ENCODE measurements at places on chromosomes 2 and 18.

DNA sequence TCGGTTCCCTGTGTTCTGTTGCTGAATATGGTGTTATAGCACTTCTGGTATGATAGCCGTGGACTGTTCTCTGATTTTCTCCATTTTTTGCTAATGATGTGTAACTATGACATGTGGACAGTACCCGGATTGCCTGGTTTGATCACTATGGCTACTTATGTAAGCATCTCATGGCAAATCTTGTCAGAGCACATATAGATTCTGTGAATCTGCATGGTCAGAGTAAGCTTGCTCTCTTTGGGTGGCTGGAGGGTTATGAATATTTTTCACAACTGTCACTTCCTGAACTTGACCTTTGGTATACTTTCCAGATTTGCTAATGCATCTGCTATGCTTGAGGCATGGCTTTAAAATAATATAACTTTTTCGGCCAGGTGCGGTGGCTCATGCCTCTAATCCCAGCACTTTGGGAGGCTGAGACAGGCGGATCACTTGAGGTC, 36.8 kb upstream of the ATP8B1 start:
- H3K27ac ChIP-seq = no peak overlapping the region
- no peaks in the 10 kb centered on the region for H3K4me1 ChIP-seq
- no peaks in the 10 kb centered on the region for H3K36me3 ChIP-seq
- no peaks in the 10 kb centered on the region for H3K27me3 ChIP-seq
- DNase-seq = no peak

DNA sequence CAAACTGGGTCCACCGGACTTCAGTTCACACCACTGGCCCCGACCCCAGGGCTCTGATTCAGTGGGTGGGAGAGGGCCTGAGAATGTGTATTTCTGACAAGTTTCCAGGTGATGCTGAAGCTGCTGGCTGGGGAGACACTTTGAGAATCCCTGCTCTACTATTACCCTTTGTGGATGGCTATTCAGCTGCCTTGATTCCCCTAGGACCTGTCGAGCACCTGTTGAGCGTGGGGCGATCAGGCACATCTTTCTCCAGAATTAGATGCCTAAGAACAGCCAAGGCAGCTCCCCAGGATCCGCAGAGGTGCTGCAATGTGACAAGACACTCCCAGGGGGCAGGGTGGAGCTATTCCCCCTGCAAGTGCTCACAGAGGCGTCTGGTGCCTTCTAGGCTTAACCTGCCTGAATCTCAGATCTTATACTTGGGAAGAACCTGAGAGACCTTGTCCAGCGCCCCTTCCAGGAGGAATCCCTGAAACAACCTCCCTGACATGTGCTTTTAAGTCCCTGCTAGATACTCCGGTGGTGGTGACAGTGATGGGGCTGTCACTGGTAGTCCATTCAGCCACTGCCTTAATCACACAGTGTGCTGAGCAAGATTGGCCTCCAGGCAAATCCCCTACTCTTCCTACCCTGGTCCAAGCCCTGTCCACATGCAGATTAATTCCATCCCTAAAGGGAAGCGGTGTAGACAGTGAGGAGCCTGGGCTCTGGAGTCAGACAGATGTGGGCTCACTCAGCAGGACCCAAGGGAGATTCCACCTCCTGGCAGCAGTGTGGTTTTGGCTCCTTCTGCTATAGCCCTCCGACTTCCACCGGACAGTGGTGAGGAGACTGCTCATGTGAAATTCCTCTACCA, 43.4 kb upstream of the OTOF start:
- H3K27ac ChIP-seq = no peak overlapping the region
- DNase-seq = peak; percentile 58

GRCh38 chr2:68274022-68274421, 21.7 kb upstream of the PPP3R1 start:
- DNase-seq = no peak
- H3K27me3 ChIP-seq = no peaks in the 10 kb centered on the region
- H3K4me1 ChIP-seq = no peaks in the 10 kb centered on the region
- H3K36me3 ChIP-seq = no peaks in the 10 kb centered on the region
- no peak overlapping the region for H3K4me3 ChIP-seq
- H3K27ac ChIP-seq = no peak overlapping the region

- H3K4me1 ChIP-seq = no peaks in the 10 kb centered on the region
- no peak overlapping the region for H3K27ac ChIP-seq
- no peak overlapping the region for H3K4me3 ChIP-seq
- H3K36me3 ChIP-seq = no peaks in the 10 kb centered on the region
- no peaks in the 10 kb centered on the region for H3K27me3 ChIP-seq
- no peak for DNase-seq
Measured at GRCh38 chr2:174776223-174776622, 12.0 kb upstream of the CHRNA1 start.

DNA sequence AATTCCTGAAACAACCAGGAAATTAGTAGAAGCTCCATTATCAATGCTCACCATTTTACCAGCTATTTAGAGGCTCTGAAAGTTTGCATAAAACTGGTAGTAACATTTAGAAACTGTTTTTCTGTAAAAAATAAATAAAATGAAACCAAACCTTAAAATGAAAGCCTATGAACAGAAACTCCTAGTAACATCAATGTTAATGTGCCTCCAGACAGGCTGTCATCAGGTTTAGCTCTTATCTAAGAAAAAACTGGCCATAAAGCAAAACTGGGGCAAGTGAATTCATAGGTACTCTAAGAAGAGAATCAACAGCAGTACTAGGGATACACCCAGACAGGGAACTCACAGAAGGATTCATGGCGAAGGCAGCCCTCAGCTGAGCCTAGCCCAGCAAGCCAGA, 8.0 kb downstream of the E2F6 start:
- H3K27me3 ChIP-seq = no peaks in the 10 kb centered on the region
- no peak overlapping the region for H3K27ac ChIP-seq
- H3K4me1 ChIP-seq = no peaks in the 10 kb centered on the region
- no peak overlapping the region for H3K4me3 ChIP-seq
- H3K36me3 ChIP-seq = peaks cover 2% of the 10 kb centered on the region

DNA sequence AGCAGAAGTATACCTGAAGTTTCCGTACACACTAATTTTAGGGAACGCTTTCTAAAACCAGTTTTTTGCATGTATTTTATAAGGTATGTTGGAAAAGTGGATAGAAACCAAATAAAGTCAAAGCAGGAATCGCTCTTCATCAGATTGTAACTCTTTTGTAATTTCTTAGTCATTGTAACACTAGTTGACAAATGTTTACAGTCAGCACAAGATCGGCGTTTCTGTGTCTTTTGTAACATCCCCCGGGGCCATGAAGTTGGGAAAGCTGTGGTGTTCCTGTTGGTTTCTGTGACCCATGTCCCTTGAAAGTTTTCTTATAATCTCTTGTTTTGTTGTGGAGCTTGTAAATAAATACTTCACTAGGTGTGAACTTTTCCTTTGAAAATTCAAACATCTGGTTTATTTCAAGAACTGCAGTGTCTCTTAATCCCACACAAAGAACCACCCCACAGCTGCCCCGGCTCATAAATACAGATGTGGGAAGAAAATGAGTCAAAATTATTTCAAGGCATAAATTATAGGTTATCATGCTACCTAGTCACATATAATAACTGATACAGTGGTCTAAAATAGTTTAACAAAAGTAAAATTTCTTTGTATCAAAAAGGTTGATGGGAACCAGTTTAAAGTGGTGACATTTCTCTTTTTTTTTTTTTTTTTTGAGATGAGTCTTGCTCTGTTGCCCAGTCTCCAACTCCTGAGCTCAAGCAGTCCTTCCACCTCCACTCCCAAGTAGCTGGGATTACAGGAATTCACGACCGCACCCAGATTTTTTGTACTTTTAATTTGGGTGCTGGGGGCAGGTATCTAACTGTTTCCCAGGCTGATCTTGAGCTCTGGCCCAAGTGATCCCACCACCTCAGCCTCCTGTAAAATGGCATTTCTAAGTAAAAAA, 751 bp upstream of the NMI start:
- no peak for DNase-seq
- no peaks in the 10 kb centered on the region for H3K36me3 ChIP-seq
- H3K27ac ChIP-seq = peak overlapping the region; percentile 96
- peaks cover 7% of the 10 kb centered on the region for H3K4me1 ChIP-seq

DNA sequence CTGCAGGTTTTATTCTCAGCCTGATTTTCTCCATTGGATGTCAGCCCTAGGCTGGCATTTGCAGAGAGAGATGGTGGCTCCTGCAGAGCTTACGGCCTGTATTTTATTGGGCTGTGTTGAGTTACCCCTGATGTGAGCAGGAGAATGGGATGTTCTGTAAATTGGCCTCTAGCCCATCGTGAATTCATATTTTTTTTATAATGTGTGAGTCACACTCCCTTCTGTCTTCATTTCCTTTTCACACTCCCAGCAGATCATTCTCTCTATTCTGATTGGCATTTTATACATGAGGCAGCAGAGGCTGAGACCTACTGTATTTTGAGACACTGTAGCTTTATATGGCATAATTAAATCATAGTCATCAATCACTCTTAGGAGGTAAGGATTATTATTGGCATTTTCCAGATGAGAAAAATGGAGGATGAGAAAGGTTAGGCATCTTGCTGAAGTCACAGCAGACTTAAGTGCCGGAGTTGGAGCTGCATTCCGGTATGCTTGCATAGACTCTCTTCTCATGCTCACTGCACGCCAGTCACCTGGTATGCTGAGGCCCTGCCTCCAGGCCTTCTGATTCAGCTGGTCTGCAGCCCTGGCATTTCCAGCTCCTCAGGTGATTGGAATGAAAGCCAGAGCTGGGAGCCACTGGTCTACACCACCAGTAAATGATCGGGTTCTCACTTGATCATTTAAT, 142.4 kb downstream of the NEDD4L start:
- DNase-seq = no peak
- H3K27me3 ChIP-seq = no peaks in the 10 kb centered on the region
- H3K4me3 ChIP-seq = no peak overlapping the region
- peak overlapping the region; percentile 10 for H3K27ac ChIP-seq

DNA sequence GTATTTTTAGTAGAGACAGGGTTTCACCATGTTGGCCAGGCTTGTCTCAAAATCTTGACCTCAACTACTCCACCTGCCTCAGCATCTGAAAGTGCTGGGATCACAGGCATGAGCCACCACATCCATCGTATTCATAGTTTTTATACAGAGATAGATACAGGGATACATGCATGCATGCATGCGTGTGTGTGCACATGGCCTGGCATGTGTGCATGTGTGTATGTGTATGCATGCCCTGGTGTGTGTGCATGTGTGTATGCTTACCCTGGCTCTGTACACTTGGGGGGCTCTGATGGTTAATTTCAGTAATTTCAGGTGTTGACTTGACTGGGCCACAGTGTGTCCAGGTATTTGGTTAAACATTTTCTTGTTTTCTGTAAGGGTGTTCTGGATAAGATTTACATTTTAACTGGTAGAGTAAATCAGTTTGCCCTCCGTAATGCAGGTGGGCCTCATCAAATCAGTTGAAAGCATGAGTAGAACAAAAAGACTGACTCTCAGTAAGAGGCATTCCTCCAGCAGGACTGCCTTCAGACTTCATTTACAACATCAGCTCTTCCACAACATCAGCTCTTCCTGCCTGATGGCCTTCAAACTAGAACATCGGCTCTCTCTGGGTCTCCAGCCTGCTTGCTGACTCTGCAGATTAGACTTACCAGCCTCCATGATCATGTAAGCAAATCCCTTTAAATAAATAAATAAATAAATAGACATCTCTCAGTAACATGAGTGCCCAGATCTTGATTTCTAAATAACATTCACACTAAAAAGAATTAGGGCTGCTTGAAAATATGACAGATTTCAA, 30.8 kb downstream of the SESTD1 start:
- no peaks in the 10 kb centered on the region for H3K27me3 ChIP-seq
- H3K36me3 ChIP-seq = peaks cover 2% of the 10 kb centered on the region
- no peak overlapping the region for H3K4me3 ChIP-seq
- H3K4me1 ChIP-seq = no peaks in the 10 kb centered on the region
- no peak for DNase-seq

DNA sequence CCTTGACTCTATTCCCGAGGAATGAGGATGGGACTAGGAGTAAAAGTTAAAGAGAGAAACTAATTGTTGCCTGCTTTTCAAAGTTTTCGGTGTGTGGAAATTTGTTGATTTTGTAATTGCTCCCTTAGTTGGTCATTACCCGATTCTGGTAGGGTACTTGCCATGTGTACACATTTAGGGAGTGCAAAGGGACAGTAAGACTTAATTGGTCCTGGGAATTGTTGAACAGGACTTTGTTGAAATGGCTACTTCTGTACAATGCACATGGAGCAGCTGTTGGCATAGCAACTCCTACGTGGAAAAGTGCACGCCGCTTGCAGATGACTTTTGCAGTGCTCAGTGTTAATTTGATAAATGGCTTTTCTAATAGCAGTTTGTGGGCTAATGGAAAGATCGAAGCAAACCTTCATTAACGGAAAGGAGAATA, 22.9 kb downstream of the EPAS1 start:
- H3K36me3 ChIP-seq = no peaks in the 10 kb centered on the region
- no peak overlapping the region for H3K4me3 ChIP-seq
- no peaks in the 10 kb centered on the region for H3K27me3 ChIP-seq
- H3K4me1 ChIP-seq = peaks cover 61% of the 10 kb centered on the region
- peak overlapping the region; percentile 25 for H3K27ac ChIP-seq

DNA sequence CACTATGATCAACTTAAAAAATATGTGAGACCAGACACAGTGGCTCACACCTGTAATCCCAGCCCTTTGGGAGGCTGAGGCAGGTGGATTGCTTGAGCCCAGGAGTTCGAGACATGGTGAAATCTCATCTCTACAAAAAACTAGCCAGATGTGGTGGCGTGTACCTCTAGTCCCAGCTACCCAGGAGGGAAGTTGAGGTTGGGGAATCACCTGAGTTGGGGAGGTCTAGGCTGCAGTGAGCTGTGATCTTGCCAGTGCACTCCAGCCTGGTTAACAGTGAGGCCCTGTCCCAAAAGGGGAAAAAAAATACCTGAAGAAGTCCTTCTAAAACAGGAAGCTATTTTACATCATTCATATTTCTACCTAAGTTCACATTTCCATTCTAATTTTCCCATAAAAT, 144.0 kb downstream of the EML6 start:
- no peaks in the 10 kb centered on the region for H3K36me3 ChIP-seq
- no peak overlapping the region for H3K27ac ChIP-seq
- H3K4me1 ChIP-seq = no peaks in the 10 kb centered on the region
- no peak overlapping the region for H3K4me3 ChIP-seq
- H3K27me3 ChIP-seq = no peaks in the 10 kb centered on the region
